Heart right ventricle (tissue), 16 donors: ENCODE measurements at places on chromosomes 2 and 18. TPM values are rescaled to one million over a fixed set of nuclear protein-coding genes. Genes with fewer than 3 reads are reported as not detected.

GRCh38 chr2:66268756-66269155, 166.2 kb upstream of the MEIS1 start:
- H3K4me1 ChIP-seq: no peaks in the 10 kb centered on the region
- no peak overlapping the region for H3K27ac ChIP-seq
- H3K27me3 ChIP-seq: no peaks in the 10 kb centered on the region
- H3K36me3 ChIP-seq: no peaks in the 10 kb centered on the region
- DNase-seq: no peak

The PRKAG3 gene
- total RNA-seq: 0.09 TPM

The TDRD15 gene
- total RNA-seq: not detected

The SIX3 gene
- total RNA-seq: not detected
